T-helper 17 cell (primary cell): ENCODE measurements at places on chromosomes 5 and 9. TPM values are rescaled to one million over a fixed set of nuclear protein-coding genes. Genes with fewer than 3 reads are reported as not detected.

DNA sequence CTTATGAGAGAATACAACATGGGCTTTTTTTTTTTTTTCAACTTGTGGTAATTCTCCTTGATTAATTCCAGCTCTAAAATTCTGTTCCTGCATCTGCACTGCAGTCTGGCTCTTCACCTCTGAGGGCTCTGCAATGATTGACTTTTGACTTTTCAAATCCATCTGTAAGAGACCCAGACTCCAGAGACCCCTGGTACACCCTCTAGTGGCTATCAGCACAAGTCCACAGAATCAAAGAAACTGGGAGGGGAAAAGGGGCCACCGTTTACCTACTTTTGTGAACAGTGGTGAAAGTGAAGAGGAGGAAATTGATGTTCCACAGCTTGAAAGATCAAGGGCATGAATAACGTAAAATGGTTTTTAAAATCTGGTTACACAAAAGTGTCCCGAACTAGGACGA, 151.6 kb downstream of the SLIT3 start:
- H3K4me3 ChIP-seq = no peak overlapping the region
- peaks cover 14% of the 10 kb centered on the region for H3K27me3 ChIP-seq
- DNase-seq = no peak
- H3K36me3 ChIP-seq = no peaks in the 10 kb centered on the region
- H3K4me1 ChIP-seq = no peaks in the 10 kb centered on the region

DNA sequence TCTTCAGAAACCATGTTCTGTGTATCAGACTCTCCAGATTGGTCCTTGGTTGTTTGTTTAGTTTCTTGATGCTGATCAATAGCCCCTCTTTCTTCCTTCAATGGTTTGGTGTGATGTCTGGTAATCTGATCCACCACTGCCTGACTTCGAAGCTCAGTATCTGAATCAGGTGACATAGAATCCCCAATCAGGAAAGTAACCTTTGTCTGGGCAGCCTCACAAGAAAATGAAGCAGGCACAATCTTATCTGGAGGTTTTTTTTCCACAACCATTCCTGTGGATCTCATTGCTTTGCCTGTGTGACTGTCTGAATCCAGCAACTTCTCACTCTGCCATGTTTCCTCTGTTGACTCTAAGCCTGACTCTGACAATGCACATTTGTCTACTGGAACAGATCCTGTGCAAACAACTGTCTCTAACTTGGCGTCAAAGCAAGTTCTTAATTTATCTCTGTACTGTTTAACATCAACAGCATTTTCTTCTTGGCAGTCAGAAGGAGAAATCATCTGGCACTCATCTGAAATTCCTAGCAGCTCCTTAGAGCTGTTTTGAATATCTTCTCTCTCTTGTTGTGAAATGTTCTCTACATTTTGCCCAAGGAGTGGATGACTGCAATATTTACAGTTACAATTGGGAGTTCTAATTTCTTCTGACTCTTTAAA, 37.1 kb upstream of the RAPGEF6 start:
- peaks cover 11% of the 10 kb centered on the region for H3K36me3 ChIP-seq
- no peak overlapping the region for H3K27ac ChIP-seq
- no peak for DNase-seq
- no peak overlapping the region for H3K4me3 ChIP-seq

GRCh38 chr9:37986001-37986400, 82.1 kb upstream of the SLC25A51 start:
- H3K36me3 ChIP-seq = no peaks in the 10 kb centered on the region
- H3K27ac ChIP-seq = no peak overlapping the region
- no peak overlapping the region for H3K4me3 ChIP-seq
- H3K27me3 ChIP-seq = peaks cover 11% of the 10 kb centered on the region
- DNase-seq = no peak
- H3K4me1 ChIP-seq = peaks cover 7% of the 10 kb centered on the region

DNA sequence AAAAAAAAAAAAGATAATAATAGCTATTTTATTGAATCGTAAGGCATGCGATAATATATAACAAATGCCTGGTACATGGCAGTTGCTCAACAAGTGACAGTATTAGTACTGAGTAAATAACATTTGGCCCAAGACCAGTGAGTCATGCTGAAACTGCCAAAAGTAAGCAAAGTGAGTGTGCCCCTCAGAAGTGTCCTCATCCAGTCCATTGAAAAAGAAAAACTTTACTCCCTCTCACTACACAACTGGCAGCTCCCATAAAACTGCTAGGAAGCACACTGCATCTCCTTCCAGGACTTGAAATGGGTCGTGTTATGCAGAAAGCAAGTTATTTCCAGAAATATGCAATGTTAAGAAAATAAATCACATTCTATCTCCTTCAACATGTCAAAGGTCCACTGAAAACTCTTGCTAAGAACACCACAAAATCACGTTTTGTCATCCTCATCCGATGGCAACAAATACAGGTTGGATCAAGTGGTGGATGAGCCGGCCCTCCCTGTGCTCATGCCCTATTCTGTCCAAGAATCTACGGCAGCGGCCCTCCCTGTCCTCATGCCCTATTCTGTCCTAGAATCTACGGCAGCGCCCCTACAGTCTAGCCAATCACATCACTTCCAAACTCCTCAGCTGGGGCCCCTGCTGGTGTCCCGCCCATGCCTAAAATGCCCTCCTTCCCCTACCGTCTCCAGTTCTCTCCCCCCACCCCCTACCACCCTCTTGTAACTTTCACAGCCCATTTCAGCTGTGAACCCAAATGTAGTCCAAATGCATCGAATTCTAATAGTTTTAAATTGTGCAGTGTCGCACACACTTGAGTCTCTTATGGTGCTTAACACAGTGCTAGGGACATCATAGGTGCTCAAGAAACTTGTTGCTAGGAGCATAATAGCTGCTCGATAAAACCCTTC, 12.5 kb downstream of the PTCH1 start:
- H3K27me3 ChIP-seq = peaks cover 37% of the 10 kb centered on the region
- peaks cover 3% of the 10 kb centered on the region for H3K36me3 ChIP-seq
- no peak overlapping the region for H3K27ac ChIP-seq
- H3K4me1 ChIP-seq = peaks cover 33% of the 10 kb centered on the region
- H3K4me3 ChIP-seq = no peak overlapping the region

- H3K36me3 ChIP-seq = peaks cover 4% of the 10 kb centered on the region
- H3K4me1 ChIP-seq = no peaks in the 10 kb centered on the region
- H3K27ac ChIP-seq = no peak overlapping the region
- no peak for DNase-seq
Measured at GRCh38 chr5:135018457-135018856, 15.6 kb downstream of the PITX1 start.

DNA sequence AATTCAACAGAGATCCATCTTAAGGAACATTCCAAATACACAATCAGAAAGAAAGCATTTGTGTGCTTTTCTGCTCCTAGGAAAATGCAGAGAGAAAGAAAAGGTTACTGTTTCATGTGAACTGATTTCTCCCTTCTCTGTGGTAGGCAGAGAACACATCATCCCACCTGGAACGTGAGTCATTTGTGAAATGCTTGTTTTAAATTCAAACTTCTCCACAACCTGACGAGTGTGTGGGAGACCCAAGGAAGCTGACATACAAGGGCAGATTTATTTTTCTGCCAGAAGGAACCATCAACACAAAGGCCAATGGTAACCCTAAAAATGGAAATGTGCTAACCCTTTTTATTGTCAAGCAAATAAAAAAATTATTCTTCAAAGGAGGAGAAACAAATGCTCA, 156.4 kb downstream of the EFNA5 start:
- H3K27ac ChIP-seq = no peak overlapping the region
- H3K4me1 ChIP-seq = no peaks in the 10 kb centered on the region
- H3K4me3 ChIP-seq = no peak overlapping the region
- H3K36me3 ChIP-seq = no peaks in the 10 kb centered on the region
- peaks cover 4% of the 10 kb centered on the region for H3K27me3 ChIP-seq

DNA sequence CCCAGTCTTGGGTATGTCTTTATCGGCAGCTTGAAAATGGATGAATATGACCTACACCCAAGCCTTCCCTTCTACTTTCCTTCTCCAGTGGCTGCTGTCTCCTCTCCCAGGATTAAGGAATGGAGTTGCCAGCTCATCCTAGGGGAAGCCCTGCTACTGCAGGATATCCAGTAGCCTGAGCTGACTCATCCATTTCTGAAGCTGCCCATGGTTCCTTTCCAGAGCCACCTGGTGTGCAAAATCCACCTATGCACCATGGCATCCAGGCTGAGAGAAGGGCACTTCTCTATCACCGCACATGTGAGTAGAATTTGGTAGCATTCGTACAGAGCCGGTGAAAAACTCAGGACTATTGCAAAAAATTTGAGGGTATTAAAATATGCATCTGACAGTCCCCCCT, 290.8 kb downstream of the YTHDC2 start:
- no peak for DNase-seq
- H3K27ac ChIP-seq = no peak overlapping the region
- H3K27me3 ChIP-seq = no peaks in the 10 kb centered on the region
- no peaks in the 10 kb centered on the region for H3K4me1 ChIP-seq
- H3K36me3 ChIP-seq = no peaks in the 10 kb centered on the region
- no peak overlapping the region for H3K4me3 ChIP-seq

- H3K4me1 ChIP-seq = no peaks in the 10 kb centered on the region
- H3K27ac ChIP-seq = no peak overlapping the region
- H3K36me3 ChIP-seq = peaks cover 5% of the 10 kb centered on the region
- no peak overlapping the region for H3K4me3 ChIP-seq
- no peak for DNase-seq
Measured at GRCh38 chr5:109566361-109566760, 123.4 kb upstream of the MAN2A1 start.

- no peak overlapping the region for H3K4me3 ChIP-seq
- H3K27me3 ChIP-seq = no peaks in the 10 kb centered on the region
- no peak for DNase-seq
- H3K36me3 ChIP-seq = no peaks in the 10 kb centered on the region
- no peaks in the 10 kb centered on the region for H3K4me1 ChIP-seq
Measured at GRCh38 chr5:23419115-23419514, 88.3 kb upstream of the PRDM9 start.

- DNase-seq = no peak
- H3K27ac ChIP-seq = no peak overlapping the region
- H3K36me3 ChIP-seq = no peaks in the 10 kb centered on the region
- H3K4me1 ChIP-seq = no peaks in the 10 kb centered on the region
Measured at GRCh38 chr5:173535166-173535975, 81.1 kb downstream of the BOD1 start.

DNA sequence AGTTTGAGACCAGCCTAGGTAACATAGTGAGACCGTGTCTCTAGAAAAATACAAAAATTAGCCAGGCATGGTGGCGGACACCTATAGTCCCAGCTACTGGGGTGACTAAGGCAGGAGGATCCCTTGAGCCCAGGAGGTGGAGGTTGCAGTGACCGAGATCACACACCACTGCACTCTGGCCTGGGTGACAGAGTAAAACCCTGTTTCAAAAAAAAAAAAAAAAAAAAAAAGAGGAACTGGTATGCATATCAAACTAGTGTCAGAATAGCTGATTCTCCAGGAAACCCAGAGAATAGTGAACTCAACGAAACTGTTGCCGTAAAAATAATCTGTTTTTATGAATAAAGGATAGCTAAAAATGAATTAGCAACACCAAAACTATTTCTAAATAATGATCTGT, 126.6 kb upstream of the BASP1 start:
- no peaks in the 10 kb centered on the region for H3K4me1 ChIP-seq
- no peaks in the 10 kb centered on the region for H3K36me3 ChIP-seq
- H3K27ac ChIP-seq = no peak overlapping the region
- DNase-seq = no peak

DNA sequence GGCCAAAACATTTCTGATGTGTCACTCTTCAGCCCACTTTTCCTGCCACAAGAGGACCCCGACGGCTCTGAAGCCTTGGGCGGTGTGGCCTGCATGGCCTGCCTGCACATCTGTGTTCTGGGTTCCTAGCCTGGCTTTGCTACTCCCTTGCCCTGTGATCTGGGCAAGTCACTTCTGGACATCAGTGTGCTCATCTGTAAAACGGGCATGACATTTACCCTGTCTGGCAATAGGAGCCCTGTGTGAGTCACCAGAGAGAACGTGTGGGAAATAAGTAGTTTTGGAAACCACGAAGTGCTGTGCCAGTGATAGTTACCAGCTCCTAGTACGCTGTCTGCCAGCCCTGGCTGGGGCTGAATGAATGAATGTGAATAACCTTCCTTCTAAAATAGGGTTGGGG, 90.8 kb downstream of the MACROH2A1 start:
- H3K4me3 ChIP-seq = no peak overlapping the region
- H3K27ac ChIP-seq = no peak overlapping the region
- DNase-seq = no peak
- peaks cover 3% of the 10 kb centered on the region for H3K4me1 ChIP-seq
- peaks cover 40% of the 10 kb centered on the region for H3K27me3 ChIP-seq

GRCh38 chr5:7181841-7182240, 214.1 kb upstream of the ADCY2 start:
- H3K4me1 ChIP-seq = no peaks in the 10 kb centered on the region
- H3K27ac ChIP-seq = no peak overlapping the region
- no peaks in the 10 kb centered on the region for H3K27me3 ChIP-seq

GRCh38 chr5:142864290-142865260, 94.4 kb downstream of the ARHGAP26 start:
- H3K27me3 ChIP-seq = no peaks in the 10 kb centered on the region
- peak overlapping the region; percentile 63 for H3K27ac ChIP-seq
- peaks cover 29% of the 10 kb centered on the region for H3K4me1 ChIP-seq
- peaks cover 3% of the 10 kb centered on the region for H3K36me3 ChIP-seq

DNA sequence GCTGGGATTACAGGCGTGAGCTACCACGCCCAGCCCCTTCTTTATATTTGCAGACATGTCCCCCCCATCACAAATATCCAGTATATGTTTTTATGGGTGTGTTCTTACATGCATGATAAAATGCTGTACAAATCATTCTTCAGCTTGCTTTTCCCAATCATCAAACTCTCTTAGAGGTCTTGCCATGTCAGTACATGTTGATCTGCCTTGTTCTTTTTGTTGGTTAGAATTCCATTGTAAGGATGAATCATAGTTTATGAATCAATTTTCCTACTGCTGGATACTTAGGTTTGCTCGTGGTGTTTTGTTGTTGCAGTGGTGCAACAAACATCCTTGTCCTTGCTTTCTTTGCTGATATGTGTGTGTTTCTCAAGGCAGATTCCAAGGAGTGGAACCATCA, 79.9 kb upstream of the NEURL1B start:
- H3K4me3 ChIP-seq = no peak overlapping the region
- H3K4me1 ChIP-seq = no peaks in the 10 kb centered on the region

DNA sequence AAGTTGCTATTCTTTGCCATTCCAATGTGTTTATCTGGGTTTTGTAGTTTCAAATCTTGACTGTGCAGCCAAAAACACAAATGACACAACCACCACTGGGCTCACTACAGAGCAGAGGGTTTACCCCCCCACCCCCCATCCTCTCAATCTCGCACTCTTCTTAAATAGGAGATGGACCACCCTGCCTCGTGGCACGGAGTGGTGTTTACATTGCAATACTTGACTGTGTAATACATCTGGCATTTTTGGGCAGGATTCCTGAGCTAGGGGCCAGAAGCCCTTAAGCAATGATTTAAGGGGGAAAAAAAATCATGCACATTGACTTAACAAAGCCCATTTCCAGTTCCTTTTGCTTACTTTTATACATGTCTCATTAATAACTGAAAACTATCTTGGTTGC, 19.0 kb downstream of the PTCH1 start:
- H3K27me3 ChIP-seq = peaks cover 19% of the 10 kb centered on the region
- no peak for DNase-seq
- peak overlapping the region; percentile 43 for H3K4me3 ChIP-seq
- peaks cover 36% of the 10 kb centered on the region for H3K4me1 ChIP-seq
- no peak overlapping the region for H3K27ac ChIP-seq

GRCh38 chr9:126146254-126147145, 180.1 kb upstream of the MVB12B start:
- H3K4me1 ChIP-seq = peaks cover 10% of the 10 kb centered on the region
- peak overlapping the region; percentile 47 for H3K4me3 ChIP-seq
- no peak for DNase-seq

Gene NME5
- not detected for total RNA-seq

Gene CCL27
- total RNA-seq = not detected

Gene GADD45G
- total RNA-seq = 15.1 TPM

Gene ADGRD2
- not detected for total RNA-seq

Gene LHX3
- total RNA-seq = 0.10 TPM

Gene ADRB2
- 2.9 TPM for total RNA-seq

Gene SDHA
- total RNA-seq = 170 TPM
